ENCODE measurements at places on chromosomes 7 and 10.

DNA sequence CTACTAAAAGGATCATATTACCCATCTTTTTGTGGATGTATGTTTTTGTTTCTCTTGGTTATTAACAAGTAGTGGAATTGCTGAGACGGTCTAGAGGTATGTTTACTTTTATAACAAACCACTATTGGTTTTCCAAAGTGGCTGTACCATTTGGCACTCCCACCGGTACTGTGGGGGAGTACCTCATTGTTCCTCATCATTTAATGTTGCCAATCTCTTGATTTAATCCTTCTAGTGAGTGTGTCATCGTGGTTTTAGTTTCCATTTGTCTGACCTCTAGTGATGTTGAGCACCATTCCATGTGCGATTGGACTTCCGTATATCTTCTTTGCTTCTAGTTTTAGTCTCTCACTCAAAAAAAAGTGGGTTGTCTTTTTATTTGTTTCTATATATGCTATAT is 50.4 kb downstream of the RBM33 start:
- DNase-seq: no peak

DNA sequence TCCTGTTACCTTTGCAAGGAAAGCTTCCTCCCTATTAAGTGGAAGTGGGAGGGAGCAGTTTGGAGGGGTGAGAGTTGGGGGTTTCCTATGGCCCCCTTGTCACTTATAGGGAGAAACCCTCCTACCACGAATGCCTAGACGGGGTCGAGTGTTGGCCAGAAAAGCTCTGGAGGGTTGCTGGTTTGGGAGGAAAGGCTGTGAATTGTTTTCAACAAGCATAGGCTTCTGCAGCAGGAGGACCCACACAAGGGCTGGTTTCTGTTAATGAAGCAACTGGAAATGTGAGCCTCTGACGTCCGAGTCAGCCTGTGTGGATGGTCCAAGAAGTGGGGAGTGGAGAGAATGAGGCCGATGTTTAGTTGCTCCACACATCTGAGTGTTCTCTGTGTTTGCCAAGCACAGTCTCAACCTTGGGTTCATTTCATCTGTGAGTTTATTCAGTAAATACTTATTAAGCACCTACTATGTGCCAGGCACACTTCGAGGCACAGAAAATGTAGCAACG is 37.3 kb upstream of the LEP start:
- no peak for DNase-seq

- no peak for DNase-seq
Measured at GRCh38 chr10:97836446-97836845, 13.2 kb upstream of the GOLGA7B start.

DNA sequence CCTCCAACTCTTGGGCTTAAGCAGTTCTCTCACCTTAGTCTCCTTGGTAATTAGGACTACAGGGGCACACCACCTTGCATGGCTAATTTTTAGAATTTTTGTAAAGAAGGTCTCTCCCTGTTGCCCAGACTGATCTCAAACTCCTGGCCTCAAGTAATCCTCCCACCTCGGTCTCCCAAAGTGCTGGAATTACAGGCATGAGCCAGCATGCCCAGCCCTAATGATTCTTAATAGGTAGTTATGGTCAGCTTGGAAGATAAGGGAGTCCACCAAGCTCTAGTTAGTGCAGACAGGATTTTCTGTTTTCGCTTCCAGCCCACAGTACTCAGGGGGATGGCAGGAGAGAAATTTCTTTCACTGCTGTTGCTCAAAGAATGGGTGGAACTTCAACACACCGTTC is 127.9 kb upstream of the PLXDC2 start:
- DNase-seq: no peak

- no peak for DNase-seq
Measured at GRCh38 chr7:2938514-2939192, 94.5 kb upstream of the GNA12 start.

DNA sequence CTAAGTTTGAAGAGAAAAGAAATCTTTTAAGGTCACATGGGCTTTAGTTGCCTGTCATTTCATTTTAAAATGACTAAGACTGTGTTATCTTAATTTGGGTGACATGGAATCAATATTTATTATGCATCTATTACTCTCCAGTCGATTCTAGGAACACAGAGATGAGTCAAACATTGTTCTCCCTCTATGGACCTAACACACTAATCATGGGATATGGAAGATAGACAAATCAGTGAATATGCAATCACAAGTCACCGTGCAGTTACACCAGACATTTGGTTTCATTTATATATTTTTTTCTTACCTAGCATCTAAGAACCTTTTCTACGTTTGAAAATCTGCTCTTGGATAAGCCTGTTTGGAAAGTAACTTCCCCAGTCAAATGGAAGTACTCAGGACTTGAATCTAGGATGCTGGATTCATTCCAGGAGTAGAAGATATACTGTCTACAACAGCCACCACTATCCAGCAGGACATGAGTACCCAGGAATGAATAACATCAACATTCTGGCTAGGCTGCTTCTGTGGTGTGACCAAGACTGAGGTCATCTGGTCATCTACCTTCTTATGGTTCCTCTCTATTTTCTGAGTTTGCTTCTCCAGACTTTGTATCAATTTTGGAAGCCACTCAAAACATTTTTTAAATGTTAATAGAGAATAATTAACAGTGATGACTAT is 902.9 kb upstream of the LRRN3 start:
- no peak for DNase-seq

DNA sequence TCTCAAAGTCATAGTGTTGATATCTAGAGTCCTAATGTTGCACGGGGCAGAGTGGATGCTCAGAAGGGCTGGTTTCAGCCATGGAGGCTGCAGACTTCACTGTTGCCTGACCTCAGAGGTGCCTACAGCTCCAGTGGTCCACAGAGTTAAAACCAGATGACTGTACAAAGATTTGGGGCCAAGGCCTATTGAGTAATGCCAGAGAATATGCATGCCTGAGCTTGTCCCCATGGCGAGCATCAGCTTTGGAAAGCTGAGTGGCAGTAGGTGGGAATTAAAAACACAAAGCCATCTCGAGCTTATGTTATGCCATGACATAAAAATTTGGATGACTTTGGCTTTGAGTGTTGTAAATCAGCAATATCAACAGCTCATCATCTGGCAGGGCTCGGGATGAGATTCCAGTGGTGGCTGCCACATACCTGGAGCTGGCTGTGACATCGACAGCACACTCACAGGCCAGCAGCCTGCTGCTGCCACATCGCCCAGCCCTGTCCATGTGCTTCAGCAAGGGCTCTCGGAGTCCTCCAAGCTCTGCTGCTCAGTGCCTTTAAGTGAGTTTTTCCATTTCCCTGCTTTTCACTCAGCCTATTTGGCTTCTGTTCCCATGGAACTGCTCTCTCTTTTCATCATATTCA is 379.6 kb downstream of the TNS3 start:
- DNase-seq: no peak

GRCh38 chr10:126349101-126349500 is 39.2 kb downstream of the ADAM12 start:
- no peak for DNase-seq

DNA sequence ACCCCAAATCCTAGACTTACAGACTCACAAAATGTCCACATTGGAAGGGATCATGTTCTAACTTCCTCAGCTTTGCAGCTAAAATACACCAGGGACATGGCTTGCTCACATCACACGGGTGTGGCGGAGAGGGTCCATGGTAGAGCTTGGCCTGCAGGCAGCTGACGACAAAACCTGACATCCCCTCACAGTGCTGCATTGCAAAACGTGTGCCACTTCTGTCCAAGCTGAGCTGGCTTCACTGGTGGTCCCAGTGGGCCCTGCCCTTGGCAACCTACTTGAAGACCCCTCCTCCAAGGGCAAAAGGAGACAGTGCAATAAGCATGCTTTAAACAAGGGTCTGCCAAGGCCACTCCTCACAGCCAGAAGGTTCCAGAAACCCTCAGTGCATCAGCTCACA is 21.9 kb downstream of the ANXA11 start:
- no peak for DNase-seq

- no peak for DNase-seq
Measured at GRCh38 chr7:95690367-95690947, 81.9 kb upstream of the DYNC1I1 start.

GRCh38 chr10:119022846-119023552 is 6.5 kb upstream of the NANOS1 start:
- no peak for DNase-seq

GRCh38 chr7:116588225-116588624 is 63.4 kb downstream of the CAV1 start:
- DNase-seq: no peak

DNA sequence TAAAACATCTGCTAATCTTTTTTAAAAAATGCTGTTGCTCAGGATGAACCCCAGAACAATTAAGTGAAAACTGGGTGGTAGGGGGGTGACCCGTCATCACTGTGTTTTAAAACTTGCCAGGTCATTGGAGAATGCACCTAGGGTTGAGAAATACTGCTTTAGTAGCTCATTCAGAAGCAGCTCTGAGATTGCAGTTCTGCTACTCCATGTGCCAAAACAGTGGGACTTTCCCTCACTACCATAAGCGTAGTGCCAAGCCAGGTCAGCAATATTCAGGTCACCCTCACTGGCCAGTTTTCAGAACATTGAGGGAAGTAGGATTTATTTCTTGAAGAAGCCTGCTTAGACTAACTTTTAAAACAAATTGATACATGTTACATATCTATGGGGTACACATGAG is 5.2 kb downstream of the STEAP2 start:
- DNase-seq: no peak

DNA sequence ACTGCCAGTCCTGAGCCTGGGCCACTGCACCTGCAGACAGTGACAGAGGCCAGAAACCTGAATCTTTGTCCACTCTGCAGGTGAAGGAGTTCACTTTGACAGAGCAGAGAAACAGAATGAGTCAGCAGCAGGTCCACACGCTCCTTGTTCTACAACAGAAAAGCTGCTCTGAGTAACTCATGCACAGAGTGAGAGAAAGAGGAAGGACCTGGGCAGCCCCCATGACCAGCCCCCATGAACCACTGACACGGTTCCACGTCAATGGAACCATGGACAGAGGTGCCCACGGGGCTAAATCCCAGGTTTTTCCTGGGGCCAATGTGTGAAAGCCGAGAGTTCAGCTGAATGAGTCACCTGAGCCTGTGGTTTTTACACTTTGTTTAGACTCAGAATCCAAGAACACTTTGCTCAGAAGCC is 40.8 kb upstream of the CTBP2 start:
- no peak for DNase-seq

DNA sequence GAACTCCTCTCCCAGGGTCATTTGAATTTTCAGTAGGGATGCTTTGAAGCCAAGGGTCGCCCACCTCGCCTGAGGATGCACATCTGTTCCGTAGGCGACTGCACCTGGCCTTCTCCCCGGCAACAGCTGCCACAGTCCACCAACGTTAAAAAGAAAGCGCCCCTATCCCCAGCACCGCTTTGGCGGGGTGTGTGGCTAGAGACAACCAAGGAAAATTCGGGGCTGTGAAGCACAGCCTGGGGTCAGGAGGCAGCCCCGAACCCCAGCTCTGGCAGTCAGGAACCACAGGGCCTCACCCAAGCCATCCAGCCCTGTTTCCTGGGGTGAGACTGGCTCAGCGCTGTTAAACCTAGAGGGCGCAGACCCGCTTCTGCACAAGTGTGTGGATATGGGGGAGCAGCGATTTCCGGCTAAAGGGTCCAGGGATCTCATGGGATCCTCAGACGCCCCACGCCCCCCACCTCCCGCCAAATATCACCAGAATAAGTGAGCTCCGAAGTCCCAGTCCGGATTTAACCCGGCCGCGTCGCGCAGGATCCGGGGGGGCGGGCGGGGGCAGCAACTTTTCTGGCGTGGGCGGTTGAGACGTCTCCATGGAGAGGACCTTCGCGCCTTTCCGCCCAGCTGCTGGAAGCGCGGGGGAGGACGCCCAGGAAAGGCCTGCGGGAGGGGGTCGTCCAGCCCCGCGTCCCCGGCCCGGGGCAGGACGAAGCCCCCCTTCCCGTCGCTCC is 822 bp downstream of the ZC3HAV1L start:
- peak; percentile 6 for DNase-seq

GRCh38 chr7:37973915-37974314 is 53.5 kb downstream of the EPDR1 start:
- DNase-seq: no peak

DNA sequence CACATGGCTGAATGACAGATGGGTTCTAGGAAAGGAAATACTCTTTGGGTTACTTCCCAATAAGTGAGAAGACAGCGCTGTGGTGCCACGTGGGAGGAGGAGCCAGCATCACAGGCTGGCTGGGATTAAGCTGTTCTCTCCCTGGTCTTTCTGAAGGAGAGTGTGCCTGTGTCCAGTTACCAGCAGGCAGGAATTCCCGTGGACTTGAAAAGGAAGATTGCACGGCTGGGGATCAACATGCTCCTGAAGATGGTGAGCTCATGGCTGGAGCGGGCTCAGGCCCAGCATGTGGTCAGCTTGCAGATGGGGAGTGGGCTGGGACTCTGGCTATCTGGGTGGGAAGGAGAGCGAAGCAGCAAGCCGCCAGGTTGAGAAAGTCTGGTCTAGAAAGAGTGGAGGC is 8.1 kb downstream of the ADCK2 start:
- no peak for DNase-seq

DNA sequence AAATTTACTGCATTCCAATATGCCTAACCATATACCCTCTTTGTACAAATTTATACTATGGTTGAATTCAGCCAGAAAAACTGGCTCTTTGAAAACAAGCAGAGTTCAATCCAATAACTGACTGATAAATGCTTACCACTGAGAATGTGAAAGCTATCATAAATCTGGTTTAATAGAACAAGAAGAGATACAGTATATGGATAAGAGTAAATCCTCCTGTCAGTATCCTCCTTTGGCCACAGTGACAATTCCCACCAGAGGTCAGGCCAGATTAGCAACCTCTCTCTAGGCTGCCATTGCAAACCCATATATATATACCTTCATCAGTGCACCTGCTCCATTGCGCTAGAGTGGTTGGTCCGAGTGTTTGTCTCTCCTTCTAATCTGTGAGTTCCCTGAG is 647.2 kb downstream of the GRM8 start:
- DNase-seq: no peak

GRCh38 chr10:10520491-10521385 is 496.9 kb upstream of the CELF2 start:
- no peak for DNase-seq

DNA sequence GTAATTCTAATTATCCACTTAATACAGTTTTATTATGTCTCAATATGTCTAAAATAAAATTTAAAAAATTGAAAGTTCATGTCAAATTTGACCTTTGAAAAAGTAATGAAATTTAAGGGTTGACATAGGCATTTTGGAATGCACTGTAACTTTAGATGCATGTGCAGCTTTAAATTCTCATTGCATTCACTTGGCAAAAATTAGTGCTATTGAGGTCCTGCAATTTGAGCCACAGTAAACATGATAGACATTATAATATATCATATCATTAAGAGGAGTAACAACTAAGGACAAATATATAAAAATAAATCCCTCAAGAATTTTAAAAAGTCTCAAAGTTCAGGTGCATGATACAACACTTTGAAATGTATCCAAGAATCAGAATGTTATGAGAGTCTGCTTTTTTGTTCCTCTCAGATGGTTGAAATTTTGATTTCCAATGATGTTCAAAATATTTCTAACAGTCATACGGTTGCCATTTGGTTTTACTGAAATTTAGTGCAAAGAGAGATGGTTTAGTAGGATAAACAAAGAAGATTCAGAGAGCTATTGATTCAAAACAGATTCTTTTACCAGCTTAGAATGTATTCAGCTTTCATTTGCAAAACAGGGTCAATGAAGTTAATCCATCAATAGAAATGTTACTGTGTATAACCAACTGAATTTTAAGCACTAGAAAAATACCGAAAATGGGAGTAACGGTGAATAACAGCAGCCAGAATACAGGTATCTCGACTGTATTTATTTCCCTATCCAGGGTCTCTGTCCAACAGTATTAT is 71.8 kb downstream of the SEMA3A start:
- no peak for DNase-seq

GRCh38 chr7:137879357-137880158 is 32.8 kb upstream of the DGKI start:
- no peak for DNase-seq

All from SW 1271 (cell line).